WERI-Rb-1 (cell line): ENCODE measurements at places on chromosomes 4 and X.

- no peak for DNase-seq
Measured at GRCh38 chr4:6943012-6943884, 33.6 kb downstream of the TBC1D14 start.

DNA sequence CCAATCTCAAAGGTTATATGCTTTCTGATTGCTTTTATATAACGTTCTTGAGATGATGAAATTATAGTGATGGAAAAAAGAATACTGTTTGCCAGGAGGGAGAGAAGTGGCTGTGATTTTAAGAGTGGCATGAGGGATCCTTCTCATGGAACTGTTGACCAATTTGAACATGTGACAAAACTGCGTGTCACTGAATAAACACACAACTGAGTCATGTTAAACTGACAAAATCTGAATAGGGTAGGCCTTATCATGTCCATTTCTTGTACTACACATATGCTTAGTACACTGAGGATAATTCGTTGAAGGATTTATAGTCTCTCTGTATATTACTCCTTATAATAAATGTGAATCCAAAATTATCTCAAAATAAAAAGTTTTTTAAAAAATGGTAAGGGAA is 22.2 kb upstream of the HSPA4L start:
- no peak for DNase-seq

GRCh38 chr4:105641845-105642244 is 66.6 kb downstream of the INTS12 start:
- no peak for DNase-seq

- no peak for DNase-seq
Measured at GRCh38 chr4:85398276-85398675, 76.7 kb upstream of the ARHGAP24 start.

- no peak for DNase-seq
Measured at GRCh38 chr4:90215286-90215685, 88.1 kb downstream of the CCSER1 start.

- DNase-seq, result no peak
Measured at GRCh38 chr4:152041295-152041694, 280.5 kb upstream of the GATB start.

GRCh38 chr4:147828331-147828905 is 96.5 kb downstream of the ARHGAP10 start:
- no peak for DNase-seq

- DNase-seq, result no peak
Measured at GRCh38 chrX:113059714-113060113, 219.1 kb upstream of the AMOT start.

DNA sequence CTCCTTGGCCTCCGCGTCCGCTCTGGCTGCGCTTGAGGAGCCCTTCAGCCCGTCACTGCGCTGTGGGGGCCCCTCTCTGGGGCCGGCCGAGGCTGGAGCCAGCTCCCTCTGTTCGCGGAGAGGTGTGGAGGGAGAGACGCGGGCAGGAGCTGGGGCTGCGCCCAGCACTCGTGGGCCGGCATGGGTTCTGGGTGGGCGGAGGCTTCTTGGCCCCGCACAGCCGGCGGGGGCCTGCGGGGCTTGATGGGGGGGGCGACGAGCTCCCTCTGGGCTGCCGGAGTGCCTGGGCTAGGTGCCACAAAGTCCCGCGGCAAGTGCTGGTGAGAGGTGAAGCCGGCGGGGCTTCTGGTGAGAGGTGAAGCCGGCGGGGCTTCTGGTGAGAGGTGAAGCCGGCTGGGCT is 61.9 kb downstream of the ANKRD50 start:
- DNase-seq, result no peak

GRCh38 chr4:184792950-184793555 is 32.7 kb downstream of the ACSL1 start:
- no peak for DNase-seq

DNA sequence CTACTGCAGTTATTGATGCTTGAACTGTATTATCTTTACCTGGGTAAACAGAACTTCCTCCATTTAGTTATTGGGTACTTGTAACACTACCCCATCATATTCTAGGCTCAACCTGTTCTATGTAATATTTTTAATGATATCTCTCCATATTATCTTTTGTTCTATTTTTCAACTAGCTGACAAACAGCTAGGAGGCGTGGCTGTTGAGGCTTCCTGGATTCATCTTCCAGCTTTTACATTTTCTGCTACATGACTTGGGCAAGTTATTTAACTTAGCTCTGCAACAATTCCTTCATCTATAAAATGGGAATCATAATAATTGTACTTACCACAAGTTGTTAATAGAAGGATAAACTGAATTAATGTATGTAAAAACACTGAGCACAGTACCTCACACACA is 349.3 kb downstream of the PTTG2 start:
- DNase-seq, result no peak

DNA sequence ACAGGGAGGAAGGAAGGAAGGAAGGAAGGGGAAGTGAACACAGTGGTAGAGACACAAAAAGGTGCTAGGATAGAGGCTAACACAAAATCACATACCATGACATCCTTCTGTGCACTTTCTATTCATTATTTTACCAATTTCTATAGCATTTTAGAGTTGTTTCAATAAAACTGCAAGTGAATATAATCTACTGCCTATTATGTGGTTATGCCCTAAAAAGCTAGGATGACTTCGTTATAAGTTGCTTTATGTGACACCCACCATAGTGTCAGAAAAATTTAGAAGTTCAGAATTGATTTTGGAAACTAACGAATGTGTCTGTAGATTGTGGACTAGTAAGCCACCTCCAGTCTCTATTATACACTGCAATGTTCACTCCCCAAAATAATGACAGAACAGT is 59.4 kb upstream of the EDNRA start:
- no peak for DNase-seq

GRCh38 chrX:107324493-107325310 is 118.3 kb downstream of the DNAAF6 start:
- DNase-seq, result peak; percentile 14

GRCh38 chr4:123106747-123107146 is 184.3 kb upstream of the NUDT6 start:
- DNase-seq, result no peak

GRCh38 chrX:40912576-40912975 is 172.7 kb upstream of the USP9X start:
- DNase-seq, result no peak

GRCh38 chr4:28682847-28683246 is 1822.2 kb downstream of the STIM2 start:
- DNase-seq, result no peak

DNA sequence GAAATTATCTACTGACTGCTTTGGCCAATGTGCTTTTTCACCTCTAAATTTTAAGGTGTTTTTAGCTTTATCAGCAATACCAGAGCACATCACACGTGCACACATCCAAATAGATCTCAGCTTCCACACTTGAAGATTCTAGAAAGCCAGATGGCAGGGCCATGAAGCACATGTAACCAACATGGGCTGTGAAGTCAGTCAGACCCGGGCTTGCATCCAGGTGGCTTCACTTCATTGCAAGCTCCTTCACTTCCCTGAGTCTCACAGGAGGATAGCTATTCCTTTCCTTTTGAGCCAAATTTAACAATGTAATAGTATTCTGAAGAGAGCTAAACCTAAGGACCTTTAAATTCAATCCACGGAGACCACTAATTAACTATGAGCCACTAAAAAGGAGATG is 86.5 kb downstream of the SH3RF1 start:
- no peak for DNase-seq

DNA sequence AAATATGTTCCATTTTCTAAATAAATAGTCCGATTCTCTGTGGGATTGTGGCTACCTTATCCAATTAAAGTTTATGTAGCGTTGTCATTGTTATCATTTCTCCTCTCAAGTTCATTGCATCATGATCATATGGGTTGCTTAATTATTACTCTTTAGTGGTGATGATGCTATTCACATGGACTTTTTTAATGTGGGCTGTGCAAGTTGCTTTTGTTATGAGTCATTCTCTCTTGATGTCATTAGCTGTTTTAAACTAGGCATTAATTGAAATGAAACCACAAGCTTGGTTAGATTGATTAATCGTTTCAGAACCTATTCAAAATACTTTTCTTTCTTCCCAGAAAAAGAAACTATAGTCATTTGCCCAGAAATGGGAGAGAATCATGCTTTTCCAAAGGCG is 38.2 kb downstream of the NHS start:
- no peak for DNase-seq

DNA sequence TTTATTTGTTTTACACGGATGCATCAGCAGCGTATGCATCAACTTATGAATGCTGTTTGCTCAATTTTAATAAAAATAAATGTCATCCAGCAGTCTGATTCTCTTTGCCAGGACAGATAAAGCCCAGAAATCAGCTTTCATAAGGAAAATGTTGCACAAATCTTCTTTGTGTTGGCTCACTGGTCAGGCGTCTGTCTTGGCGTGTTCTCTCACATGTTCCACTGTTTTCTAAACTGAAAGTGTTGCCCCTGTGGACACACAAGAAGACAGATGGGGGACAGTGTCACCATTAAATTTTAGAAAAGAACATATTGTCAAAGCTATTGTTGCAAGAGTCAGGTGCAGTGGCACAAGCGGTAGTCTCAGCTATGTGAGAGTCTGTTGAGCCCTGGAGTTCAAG is 316.2 kb downstream of the CENPC start:
- no peak for DNase-seq

GRCh38 chrX:40104985-40105834 is 7.5 kb upstream of the BCOR start:
- no peak for DNase-seq

DNA sequence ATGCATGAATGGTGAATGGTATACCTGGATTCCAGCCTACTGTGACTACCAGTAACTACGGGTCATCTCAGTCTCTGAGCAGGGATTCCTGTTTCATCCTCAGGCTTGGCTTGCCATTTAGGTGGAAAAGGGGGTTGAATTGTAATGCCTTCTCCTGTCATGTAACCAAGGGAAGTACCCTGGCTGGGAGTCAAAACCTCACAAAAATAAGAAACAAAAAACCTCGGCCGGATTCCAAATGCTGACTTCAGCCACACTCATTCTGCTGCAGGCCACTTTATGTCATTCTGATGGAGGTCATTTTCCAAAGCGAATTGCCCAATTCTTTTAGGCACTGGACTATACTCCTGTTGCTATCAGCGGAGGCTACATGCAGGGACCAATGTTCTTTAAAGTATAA is 324.7 kb downstream of the LDB2 start:
- no peak for DNase-seq

DNA sequence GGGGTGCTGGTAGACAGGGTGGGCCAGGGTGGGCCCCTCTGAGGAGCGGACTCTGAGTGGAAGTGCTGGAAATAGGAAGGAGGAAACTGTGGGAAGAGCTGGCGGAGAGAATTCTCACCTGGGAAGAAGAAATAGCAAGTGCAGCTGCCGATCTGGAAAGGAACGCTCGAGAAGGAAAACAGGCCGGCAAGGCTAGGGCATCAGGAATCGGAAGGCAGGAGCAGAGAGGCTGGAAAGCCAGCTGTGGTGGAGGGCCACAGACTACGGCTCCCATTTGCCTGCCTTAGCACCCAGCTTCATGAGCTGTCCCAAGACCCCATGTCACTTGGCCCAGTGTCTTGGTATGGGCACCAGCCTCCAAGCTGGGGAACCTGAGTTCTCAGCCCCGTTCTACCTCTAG is 37.3 kb downstream of the DCTD start:
- DNase-seq, result no peak

DNA sequence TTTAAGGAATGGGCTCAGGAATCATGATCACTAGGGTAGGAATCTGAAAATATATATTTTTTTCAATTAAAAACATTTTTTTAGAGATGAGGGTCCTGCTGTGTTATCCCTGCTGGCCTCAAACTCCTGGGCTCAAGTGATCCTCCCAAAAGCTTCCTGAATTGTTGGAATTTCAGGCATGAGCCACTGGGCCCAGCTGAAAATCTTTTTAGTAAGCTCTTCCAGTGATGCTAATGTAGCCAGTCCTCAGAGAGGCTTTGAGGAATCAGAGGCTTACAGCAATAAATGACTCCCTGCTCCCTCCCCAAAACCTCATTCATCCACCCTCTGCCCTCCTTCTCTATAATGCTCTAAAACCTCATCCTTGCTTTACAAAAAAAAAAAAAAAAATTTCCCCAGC is 129.5 kb downstream of the ZIC3 start:
- DNase-seq, result no peak

- no peak for DNase-seq
Measured at GRCh38 chr4:129355516-129355915, 259.6 kb downstream of the C4orf33 start.

DNA sequence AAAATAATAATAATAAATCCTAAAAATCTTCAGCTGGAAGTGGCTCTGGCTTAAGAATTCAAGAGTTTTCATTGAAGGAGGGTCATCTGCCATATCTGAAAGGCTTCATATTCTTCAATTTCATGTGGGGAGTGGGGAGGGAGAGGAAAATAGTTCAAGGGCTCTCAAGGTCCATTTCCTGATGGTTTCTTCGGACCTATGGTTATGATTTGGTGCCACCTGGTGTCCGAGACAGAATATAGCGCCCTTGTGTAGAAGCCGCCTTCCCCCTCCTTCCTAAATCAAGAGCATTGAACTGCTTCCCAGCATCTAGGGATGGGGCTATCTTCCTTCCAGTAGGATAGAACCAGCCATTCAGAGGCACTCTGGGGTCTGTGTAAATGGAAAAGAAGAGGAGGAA is 34.3 kb downstream of the NLGN3 start:
- DNase-seq, result peak; percentile 53

GRCh38 chrX:110698696-110699095 is 96.9 kb downstream of the CHRDL1 start:
- no peak for DNase-seq

DNA sequence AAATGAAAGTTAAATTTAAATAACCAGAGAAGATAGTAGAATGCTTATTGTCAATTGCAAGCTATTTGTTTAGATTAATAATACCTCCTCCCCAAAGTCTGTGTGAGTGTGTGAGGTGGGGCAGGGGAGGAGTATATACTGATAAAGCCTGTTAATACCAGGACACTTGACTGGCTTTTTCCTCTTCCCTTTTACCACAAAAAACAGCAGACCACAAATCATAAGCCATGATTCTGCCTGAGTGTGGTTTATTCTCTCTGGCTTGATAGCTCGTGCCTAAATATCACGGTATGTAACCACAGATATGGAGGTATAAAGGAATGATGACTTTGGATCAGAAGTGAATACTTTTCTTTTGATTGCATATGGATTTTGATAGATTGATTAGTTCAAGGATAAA is 21.9 kb upstream of the SCRG1 start:
- no peak for DNase-seq

DNA sequence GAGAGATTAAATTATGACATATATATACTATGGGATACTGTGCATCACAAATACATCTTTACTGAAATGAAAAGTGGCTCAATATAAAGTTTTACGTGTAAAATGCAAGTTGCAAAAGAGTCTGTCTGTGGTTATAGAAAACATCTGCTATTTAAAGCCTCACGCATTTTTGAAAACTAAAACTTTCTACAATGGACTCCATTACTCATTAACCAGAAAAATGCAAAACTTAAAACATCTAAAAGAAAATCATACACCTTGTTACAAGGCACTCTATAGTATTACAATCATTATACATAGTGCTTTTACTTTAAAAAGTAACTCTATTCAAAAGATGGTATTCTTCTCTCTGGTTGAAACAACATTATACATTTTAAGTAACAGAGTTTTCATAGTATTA is 755.6 kb downstream of the DMD start:
- no peak for DNase-seq

- no peak for DNase-seq
Measured at GRCh38 chrX:69844636-69845035, 205.1 kb downstream of the AWAT2 start.

- DNase-seq, result no peak
Measured at GRCh38 chr4:149291463-149291862, 524.2 kb downstream of the IQCM start.

GRCh38 chr4:4350909-4351308 is 36.0 kb upstream of the NSG1 start:
- DNase-seq, result no peak

- no peak for DNase-seq
Measured at GRCh38 chr4:23828020-23828715, 61.7 kb downstream of the PPARGC1A start.

GRCh38 chr4:124722071-124722470 is 9.5 kb upstream of the ANKRD50 start:
- DNase-seq, result no peak
